Activated CD8-positive, alpha-beta T cell treated with anti-CD3 and anti-CD28 coated beads for 36 hours (primary cell): ENCODE measurements at places on chromosomes 6 and 20.

DNA sequence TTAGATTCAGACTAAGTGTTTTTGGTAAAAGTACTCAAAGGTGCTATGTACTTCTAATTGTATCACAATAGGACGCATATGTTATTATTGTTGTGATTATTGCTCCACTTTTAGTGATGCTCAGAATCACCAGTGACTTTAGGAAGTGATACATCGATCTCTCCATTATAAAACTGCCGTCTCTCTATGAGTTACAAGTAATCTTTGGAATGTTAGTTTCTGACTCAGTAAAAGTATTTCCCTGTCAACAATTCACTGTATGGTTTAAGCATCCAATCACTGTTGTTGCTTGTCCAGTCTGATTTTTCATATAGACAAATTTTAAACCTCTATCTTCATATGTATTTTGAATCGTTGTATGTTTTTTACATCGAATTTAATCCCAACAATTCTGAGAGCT is 9.4 kb downstream of the DCBLD1 start:
- DNase-seq = no peak

GRCh38 chr6:153192943-153193885 is 62.1 kb upstream of the RGS17 start:
- no peak for DNase-seq

- DNase-seq = no peak
These were observed 22.4 kb upstream of the PBOV1 start for GRCh38 chr6:138240476-138241245.

DNA sequence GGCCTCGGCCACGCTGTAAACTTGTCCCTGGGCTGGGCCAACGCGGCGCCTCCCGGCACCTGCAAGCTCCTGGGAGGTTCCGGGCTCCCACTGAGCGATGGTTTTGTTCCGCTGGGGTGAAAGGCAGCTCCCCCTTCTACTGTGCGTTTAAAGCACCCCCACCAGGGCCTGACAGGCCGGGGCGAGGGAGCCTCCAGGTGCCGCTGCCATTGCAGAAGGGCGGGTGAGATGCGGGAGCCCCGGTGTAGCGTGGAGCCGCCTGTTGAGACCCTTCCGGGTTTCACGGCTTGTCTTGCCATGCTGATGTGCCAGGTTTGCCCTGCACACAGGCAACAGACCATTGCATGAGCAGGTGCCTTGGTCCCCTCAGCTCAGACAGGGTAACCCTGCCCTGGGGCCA is 2.9 kb downstream of the COL20A1 start:
- no peak for DNase-seq

DNA sequence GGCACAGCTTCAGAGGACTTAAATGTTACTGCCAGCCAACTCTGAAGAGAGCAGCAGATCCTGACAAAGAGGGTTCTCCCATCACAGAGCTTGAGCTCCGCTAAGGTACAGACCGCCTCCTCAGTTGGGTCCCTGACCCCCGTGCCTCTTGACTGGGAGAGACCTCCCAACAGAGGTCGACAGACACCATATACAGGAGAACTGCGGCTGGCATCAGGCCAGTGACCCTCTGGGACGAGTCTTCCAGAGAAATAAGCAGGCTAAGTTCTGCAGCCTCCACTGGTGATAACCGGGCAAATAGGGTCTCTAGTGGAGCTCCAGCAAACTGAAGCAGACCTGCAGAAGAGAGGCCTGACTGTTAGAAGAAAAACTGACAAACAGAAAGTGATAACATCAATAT is 187.0 kb downstream of the CLVS2 start:
- no peak for DNase-seq

GRCh38 chr6:56808871-56809359 is 146.0 kb upstream of the BEND6 start:
- DNase-seq = no peak

DNA sequence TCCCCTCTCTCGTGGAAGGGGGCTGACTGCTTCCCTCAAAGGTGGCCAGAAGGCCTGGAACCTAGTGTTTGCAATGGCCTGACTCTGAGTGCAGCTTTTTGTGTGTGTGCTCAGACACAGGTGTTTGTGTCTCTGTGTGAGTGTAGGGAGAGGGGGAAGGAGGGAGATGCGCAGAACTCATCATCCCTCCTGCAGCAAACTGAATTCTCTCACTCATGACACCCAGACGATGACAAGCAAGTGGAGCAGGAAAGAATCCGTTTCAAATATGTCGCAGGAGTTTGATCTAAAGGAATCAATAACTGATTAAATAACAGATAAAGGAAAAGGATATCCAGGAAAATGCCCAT is 101.4 kb downstream of the TNFAIP3 start:
- DNase-seq = no peak

GRCh38 chr6:32167761-32168262 is 3.4 kb downstream of the EGFL8 start:
- DNase-seq = no peak

GRCh38 chr6:135163440-135163738 is 17.7 kb upstream of the MYB start:
- DNase-seq = peak; percentile 89

DNA sequence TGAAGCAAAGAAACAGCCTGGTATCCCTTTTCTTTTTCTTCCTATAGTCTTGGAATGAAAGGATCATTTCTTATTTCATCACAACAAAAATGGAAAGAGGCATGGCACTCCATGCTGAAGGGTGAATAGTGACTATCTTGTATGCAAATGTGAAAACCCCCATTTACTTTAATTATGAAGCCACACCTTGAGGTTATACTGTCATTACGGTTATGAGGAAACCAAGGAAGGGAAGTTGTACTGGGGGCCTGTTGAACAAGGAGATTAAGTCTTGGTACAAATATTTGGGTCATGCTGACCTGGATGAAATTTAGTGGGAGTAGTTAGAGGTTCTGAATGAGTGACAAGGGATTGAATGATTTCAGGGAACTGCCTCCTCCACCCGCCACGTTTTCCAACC is 8.7 kb upstream of the STXBP5 start:
- DNase-seq = no peak

DNA sequence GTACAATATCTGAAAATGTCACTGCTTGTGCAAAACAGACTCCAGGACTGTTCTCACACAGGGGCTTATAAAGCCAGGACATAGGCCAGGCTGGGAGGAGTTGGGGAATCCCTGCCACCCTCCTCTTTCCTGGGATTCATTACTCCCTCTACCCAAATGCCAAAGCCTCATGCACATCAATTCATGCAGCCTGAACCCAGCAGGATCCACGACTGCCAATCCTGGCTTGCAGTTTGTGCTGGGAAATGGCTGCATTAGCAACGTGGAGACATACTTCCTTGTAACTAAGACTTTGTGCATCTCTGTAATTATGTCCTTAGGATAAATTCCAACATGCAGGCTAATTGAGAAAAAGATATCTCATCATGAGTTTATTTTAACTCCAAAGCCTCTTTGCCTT is 143.8 kb downstream of the SYCP2 start:
- no peak for DNase-seq

- no peak for DNase-seq
These were observed 324.2 kb upstream of the RUNX2 start for GRCh38 chr6:45003961-45004360.

DNA sequence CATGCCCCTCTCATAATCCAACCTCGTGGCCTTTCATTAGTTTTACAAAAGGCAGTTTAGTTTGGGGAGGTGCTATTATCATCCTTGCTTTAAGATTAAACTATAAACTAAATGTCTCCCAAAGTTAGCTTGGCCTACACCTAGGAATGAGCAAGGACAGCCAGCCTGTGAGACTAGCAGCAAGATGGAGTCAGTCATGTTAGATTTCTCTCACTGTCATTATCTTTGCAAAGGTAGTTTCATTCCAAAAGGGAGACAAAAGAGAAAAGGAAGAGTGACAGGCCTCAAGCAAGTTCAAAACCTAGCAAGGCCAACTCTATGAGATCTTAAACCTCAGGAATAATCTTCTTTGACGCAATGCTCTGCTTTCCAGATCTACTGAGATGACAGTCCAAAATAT is 232.2 kb downstream of the UBE3D start:
- DNase-seq = no peak
